ENCODE measurements at places on chromosomes 6 and 20.
A peak's percentile ranks its signal among the peaks of the same experiment; 100 is the strongest.

- H3K27ac ChIP-seq: no peak overlapping the region
- no peak for DNase-seq
- no peaks in the 10 kb centered on the region for H3K4me1 ChIP-seq
- no peaks in the 10 kb centered on the region for H3K27me3 ChIP-seq
Measured at GRCh38 chr6:153045271-153045670, 42.8 kb upstream of the MTRF1L start.

DNA sequence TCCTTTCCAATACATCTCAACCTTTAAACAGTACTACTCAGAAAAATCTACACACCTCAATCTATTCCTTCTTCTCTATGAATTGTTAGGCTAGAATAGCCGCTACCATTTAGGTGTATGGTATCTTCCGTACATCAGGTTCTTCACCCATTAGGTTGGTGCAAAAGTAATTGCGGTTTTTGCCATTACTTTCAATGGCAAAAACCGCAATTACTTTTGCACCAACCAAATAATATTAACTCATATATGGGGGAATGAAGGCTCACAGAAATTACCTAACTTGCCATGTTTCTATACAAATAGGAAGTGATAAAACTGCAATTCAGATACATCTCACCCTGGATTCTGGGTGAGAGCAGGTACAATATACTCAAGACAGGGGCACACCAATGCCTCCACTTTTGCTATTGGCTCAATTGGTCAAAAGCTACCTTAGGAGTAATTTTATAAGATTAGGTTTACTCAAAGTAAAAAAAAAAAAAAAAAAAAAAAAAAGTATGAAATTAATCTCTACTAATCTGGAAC lies 37.7 kb upstream of the ARHGAP18 start:
- H3K4me3 ChIP-seq: no peak overlapping the region
- DNase-seq: no peak
- H3K4me1 ChIP-seq: no peaks in the 10 kb centered on the region
- H3K27ac ChIP-seq: no peak overlapping the region

DNA sequence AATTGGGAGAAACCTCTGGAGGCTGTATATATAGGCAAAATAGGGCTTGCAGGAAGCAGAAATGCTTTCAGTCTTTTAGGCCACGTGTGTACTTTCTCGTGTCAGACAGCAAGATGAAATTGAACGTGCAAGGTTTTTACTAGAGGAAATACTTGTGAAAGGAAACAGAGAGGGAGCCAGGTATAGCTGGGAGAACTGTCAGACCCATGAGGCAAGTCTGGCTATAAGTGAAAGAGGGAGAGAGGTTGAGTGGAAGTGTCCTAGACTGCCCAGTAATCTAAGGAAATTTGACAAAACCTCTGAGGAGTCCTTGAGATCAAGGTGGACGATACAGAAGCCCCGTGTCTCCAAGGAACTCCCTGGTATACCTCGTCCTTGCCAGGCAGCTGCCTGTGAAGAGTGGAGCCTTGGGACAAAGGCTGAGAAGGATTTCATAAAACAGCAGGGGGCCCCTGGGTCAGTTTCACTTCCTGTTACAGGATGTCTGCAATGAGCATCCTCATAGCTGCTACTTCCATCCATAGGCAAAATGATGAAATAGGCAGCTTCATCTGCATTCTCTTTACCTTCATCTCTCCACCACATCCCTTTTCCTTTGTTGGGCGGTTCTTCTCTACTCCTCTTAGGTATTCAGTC lies 114.4 kb upstream of the MAP3K7 start:
- H3K27me3 ChIP-seq: no peaks in the 10 kb centered on the region
- H3K4me3 ChIP-seq: no peak overlapping the region
- H3K4me1 ChIP-seq: no peaks in the 10 kb centered on the region
- no peaks in the 10 kb centered on the region for H3K36me3 ChIP-seq

- H3K36me3 ChIP-seq: no peaks in the 10 kb centered on the region
- peaks cover 2% of the 10 kb centered on the region for H3K4me1 ChIP-seq
- H3K27ac ChIP-seq: no peak overlapping the region
- DNase-seq: no peak
Measured at GRCh38 chr6:18186540-18187250, 31.5 kb downstream of the KDM1B start.

DNA sequence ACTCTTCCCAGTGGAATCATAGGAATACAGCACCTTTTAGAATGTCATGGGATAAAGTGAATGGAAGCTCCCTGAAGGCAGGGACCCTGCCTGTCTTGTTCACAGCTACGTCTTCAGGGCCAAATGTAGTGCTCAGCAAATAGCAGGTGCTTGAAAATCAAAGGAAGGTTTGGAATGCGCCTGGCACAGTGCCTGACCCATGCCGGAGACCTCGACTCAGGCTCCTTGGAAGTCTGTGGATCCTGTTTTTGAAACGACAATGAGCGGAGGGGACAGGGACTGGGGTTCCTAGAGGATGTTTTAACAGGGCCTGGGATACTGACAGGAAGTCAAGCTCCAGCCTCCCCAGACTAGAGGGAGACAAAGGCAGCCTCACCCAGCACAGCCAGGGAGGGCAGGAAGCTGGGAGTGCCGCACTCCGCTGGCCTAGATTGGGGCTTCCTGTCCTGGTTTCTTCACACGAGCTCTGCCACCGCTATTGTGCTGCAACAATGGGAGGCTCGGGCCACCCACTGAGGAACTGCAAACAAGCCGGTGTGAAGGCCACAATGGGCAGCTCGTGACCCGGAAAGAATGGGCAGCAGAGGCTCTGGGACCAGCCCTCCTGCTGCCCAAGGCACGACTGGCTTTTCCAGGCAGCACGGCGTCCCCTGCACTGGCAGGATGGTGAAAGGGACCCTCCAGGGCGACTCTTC lies 76.7 kb downstream of the PREX1 start:
- DNase-seq: no peak
- peaks cover 4% of the 10 kb centered on the region for H3K4me1 ChIP-seq
- H3K4me3 ChIP-seq: no peak overlapping the region
- no peak overlapping the region for H3K27ac ChIP-seq

- no peak for DNase-seq
- H3K27me3 ChIP-seq: no peaks in the 10 kb centered on the region
- H3K4me1 ChIP-seq: no peaks in the 10 kb centered on the region
- H3K4me3 ChIP-seq: no peak overlapping the region
Measured at GRCh38 chr6:31607317-31607716, 7.7 kb upstream of the AIF1 start.

GRCh38 chr6:97917369-97917768 lies 634.4 kb upstream of the MMS22L start:
- H3K27ac ChIP-seq: no peak overlapping the region
- no peaks in the 10 kb centered on the region for H3K36me3 ChIP-seq
- no peaks in the 10 kb centered on the region for H3K4me1 ChIP-seq
- no peak overlapping the region for H3K4me3 ChIP-seq
- no peaks in the 10 kb centered on the region for H3K27me3 ChIP-seq
- DNase-seq: no peak

DNA sequence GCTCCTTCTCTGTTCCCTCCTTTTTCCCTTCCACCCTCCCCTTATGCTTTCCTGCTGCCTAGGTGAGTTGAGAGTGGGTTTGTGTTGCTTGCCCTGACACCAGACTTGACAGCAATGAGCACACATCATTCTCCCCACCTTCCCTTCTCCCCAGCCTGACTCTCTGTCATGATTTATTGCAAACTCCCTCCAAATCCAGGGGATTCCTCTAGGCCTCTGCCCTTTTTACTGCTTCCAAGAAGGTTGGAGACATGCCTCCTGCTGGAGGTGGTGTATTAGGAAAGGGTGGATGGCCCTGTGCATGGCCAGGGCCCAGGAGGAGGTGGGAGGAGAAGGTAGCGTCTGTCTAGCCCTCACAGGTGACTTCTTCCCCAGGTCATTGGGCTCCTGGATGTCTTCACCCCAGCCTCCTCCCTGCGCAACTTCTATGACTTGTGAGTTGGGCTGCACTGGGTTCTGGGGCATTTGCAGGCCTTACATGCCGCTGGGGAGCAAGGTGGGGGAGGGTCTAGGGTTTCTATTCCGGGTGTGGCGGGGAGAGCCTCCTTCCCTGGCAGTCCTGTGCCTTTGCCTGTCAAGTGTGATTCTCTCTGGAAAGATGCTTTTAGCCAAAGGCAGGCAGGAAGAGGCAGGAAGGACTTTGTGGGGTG lies 2.1 kb downstream of the MAPK13 start:
- H3K36me3 ChIP-seq: no peaks in the 10 kb centered on the region
- H3K27ac ChIP-seq: no peak overlapping the region
- DNase-seq: no peak
- H3K4me1 ChIP-seq: peaks cover 22% of the 10 kb centered on the region

DNA sequence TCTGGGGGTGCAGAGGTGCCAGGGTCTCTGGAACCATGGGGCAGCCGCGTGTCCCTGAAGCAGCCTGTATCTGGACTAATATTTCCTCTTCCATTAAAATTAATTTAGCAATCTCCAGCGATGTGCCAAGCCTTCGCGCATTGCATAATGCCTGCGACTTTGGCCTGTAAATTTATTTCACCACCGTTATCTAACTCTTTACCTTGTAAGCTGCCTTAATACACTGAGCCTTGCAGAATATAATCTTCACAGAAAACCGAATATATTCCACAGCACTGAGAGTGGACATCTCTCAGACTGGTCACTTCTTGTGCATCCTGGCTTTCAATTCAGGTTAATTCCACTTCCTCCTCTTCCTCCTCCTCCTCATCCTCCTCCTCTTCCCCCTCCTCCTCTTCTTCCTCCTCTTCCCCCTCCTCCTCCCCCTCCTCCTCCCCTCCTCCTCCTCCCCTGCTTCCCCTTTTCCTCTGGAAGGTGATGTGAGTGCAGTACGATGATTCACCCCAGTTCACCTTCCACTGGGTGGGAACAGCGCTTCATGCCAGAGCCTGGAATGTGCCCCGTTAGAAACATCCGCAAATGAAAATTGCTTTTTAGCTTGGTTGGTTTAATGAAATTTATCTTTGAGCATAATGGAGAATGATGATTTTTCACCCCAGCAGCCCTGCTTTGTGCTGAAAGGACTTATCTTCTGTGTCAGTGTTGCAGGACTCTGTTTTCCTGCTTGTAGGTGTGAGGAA lies 101.4 kb downstream of the CDH4 start:
- H3K4me3 ChIP-seq: no peak overlapping the region
- no peaks in the 10 kb centered on the region for H3K36me3 ChIP-seq
- no peak overlapping the region for H3K27ac ChIP-seq
- no peaks in the 10 kb centered on the region for H3K4me1 ChIP-seq

DNA sequence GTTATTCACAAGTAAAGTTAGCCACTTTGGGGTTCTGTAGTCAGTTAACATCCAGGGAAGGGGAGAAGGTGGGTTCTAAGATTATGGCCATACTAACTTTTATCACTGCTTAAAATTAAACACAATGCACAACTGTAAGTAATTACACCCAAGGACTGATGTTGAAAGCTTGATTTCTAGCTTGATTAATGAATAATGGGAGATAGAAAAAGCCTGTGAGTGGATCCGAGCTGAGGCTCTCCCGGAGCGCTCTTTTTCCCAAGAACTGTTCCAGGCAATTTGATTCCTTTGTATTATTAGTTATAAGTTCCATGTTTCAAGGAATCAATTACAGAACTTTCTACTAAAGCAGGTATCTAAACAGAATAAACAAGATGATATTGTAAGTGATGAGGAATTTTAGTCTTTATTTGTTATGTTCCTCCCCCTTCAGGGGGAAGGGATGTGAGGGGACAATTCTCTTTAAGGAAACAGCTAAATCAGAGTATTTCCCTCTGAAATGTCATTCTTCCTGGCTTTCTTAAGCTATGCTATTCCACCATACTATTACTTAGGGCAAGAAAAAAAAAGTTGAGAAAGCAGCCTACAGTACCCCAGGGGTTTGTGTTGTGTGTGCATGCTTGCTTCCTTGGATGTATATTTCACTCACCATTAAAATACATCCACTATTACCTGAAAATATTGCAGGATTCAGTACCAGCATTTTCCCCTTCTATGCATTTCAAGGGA lies 3.8 kb downstream of the TSHZ2 start:
- no peak overlapping the region for H3K4me3 ChIP-seq
- no peaks in the 10 kb centered on the region for H3K36me3 ChIP-seq
- H3K27ac ChIP-seq: no peak overlapping the region

- no peaks in the 10 kb centered on the region for H3K27me3 ChIP-seq
- no peak for DNase-seq
Measured at GRCh38 chr6:148971031-148971927, 224.4 kb downstream of the UST start.

- no peak overlapping the region for H3K27ac ChIP-seq
- no peaks in the 10 kb centered on the region for H3K27me3 ChIP-seq
Measured at GRCh38 chr20:34883087-34883688, 6.8 kb downstream of the ACSS2 start.

DNA sequence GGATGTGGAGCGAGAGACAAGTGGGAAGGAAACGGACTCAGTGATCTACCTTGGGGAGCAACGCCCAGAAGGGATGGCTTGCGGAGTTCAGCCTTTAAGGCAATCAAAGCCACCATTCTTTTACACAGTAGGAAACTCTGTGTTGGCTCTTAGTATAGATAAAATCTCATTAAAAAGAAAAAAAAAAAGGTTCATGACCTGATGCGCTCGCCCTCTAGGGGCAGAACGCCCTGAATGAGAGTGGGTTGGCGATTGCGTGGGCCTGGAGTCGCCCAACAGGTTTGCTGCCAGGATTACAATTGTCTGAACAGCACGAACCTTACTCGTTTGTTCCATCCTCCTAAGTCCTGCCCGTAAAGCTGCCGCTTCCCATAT lies 1.2 kb downstream of the TPD52L1 start:
- no peaks in the 10 kb centered on the region for H3K4me1 ChIP-seq
- no peaks in the 10 kb centered on the region for H3K36me3 ChIP-seq
- no peaks in the 10 kb centered on the region for H3K27me3 ChIP-seq
- peak overlapping the region; percentile 84 for H3K4me3 ChIP-seq

- DNase-seq: no peak
- peaks cover 3% of the 10 kb centered on the region for H3K4me1 ChIP-seq
- no peaks in the 10 kb centered on the region for H3K36me3 ChIP-seq
- H3K27ac ChIP-seq: no peak overlapping the region
Measured at GRCh38 chr6:6783721-6784120, 195.2 kb downstream of the LY86 start.

DNA sequence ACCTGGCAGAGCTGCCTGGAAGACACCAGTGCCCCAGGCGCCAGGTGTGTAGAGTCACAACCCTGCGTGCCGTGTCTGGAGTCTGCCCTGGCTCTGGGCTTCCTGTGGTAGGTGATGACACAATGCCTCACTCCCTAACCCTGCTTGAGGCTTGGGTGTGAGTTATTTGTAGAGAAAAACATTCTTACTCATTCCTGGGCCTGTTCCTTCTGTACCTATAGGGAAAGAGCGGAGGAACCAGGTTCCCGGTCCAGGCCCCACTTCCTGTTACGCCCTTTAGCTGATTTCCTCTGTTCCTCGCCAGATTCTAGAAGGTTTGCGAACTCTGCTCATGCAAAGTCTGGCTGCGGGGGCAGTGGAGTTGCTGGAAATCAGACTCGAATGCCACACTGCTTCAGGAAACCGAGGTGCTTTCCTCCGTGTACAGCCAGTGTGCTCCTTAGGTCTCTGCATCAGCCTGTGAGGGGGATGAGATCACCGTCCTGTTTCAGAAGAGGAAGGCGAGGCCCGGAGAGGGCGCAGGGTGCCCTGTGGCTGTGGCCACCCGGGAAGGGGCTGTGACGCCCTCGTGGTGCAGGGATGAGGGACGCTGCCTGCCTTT lies 67.1 kb upstream of the DUSP22 start:
- no peaks in the 10 kb centered on the region for H3K36me3 ChIP-seq
- H3K4me3 ChIP-seq: no peak overlapping the region
- no peak overlapping the region for H3K27ac ChIP-seq
- no peaks in the 10 kb centered on the region for H3K4me1 ChIP-seq

All from trophoblast cell (in vitro differentiated cells and primary cell).